ENCODE measurements at places on chromosomes 11 and 22.

DNA sequence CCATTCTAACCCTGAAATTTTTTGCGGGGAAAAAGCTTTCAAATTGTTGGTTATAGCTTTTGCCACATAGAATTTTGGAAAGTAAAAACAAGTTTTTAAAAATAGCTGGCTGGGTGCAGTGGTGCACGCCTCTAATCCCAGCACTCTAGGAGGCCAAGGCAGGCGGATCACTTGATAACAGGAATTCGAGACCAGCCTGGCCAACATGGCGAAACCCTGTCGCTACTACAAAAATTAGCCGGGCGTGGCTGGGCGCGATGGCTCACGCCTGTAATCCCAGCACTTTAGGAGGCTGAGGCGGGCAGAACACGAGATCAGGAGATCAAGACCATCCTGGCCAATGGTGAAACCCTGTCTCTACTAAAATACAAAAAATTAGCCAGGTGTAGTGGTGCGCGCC is 54.9 kb downstream of the TNRC6B start:
- no peak for DNase-seq

DNA sequence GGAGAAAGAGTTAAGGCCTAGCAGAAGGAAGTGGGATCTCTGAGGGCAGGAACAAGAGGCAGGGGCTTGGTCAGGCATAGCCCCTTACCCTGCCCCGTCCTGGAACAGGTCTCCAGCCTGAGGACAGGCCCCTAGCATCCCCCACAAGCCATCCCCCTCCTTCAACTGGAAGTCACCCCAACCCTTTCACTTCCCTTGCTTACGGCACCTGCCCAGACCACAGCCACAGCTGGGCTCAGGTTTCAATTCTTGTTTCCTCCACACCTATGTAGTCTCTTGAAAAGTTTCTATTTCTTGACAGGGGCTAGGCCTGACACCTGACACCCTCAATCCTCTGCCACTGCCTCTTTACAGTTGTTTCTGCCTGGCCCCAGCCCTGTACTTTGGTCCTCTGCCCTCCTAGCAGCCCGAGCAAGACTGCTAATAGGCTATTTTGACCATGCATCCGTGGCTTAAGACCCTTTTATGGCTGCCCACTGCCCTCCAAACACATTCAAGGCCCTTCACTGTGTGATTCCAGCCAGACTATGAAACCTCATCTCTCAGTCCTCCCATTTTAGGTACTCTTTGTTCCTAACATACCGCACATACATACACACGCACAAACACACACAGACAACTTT is 10.9 kb upstream of the FCHSD2 start:
- peak; percentile 84 for DNase-seq

GRCh38 chr11:118998388-118998717 is 415 bp downstream of the CENATAC start:
- no peak for DNase-seq

- DNase-seq: peak; percentile 13
Observed at GRCh38 chr11:75268626-75269366, 28.2 kb downstream of the TPBGL start.

DNA sequence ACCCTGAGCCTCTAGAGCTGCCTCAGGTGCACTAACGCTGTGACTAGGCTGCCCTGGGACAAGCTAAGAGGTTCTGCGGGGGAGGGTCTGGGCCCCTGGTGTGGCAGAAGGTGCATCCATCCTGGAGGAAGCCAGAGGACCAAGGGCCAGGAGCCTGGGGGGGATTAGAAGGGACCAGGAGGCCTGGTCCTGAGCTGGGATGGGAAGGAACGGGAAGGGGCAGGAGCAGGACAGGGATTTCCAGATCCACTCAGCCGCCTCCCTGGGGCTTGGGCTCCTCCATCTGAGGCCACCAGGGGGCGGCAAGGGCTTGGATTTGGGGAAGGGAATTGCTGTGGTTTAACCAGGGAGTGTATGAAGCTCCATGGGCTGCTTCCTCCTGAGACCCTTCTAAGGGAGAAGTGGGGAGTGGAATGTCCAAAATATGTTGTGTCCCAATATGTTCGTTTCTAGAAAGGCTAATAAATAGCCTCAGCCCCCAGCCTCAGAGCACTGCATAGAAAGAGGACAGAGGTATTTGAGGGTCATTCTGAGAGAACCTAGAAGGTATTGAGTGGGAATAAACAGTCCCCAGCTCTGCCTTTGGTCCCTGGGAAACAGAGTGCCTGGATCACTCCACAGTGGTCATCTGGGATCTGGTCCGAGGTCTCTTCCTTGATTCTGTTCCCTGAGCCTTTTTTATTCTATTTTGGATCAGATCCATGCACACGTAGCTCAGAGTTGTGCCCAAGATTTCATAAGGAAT is 17.4 kb upstream of the PRAME start:
- DNase-seq: peak; percentile 51

GRCh38 chr11:66081505-66081904 is 11.4 kb downstream of the PACS1 start:
- DNase-seq: peak; percentile 91

GRCh38 chr11:108871152-108871551 is 206.3 kb downstream of the DDX10 start:
- DNase-seq: peak; percentile 69

GRCh38 chr22:37681556-37682049 is 4.5 kb upstream of the NOL12 start:
- DNase-seq: peak; percentile 84

GRCh38 chr11:32894149-32894827 is 1.7 kb downstream of the QSER1 start:
- DNase-seq: peak; percentile 22

- no peak for DNase-seq
Observed at GRCh38 chr11:60719391-60719790, 5.1 kb upstream of the MS4A18 start.

DNA sequence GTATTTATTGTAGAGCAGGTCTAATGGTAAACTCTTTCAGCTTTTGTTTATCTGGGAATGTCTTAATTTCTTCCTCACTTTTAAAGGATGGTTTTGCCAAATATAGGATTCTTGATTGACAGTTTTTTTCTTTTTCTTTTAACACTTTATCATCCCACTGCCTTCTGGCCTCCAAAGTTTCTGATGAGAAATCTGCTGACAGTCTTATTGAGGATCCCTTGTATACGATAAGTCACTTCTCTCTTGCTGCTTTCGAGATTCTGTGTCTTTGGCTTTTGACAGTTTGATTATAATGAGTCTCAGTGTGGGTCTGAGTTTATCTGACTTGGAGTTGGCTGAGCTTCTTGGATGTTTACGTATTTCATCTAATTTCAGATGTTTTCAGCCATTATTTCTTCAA is 6.7 kb upstream of the TSKU start:
- no peak for DNase-seq

DNA sequence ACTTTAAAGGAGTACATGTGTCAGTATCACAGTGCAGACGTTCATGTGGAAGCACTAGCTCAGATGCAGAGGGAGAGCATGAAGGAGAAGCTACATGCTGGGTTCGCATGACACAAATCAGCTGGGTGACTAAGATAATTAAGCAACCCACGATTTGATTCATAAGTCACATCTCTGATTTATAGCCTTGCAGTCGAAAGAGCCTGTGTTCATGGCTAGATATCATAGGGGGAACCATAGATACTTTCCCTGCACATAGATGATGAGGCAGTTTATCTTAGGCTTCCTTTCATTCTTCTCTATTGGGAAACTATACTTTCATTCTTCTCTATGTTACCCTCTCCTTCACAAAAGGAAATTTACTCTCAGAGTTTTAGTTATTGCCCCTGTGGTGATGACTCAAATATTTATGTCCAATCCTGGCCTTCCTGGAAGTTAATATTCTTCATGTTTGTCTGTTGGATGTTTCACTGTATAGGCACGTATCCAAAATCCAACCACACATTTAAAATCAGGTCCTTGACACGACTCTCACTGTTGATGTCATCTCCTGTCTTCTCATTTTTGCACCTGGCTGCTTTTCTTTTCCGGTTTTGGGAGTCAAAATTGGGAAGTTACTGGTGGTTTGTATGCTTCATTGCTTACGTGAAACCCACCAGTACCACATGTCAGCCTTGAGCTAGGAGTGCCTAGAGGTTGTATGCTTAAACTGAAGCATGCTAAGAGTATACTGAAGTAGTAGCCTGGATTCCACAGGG is 56.3 kb upstream of the SLC5A12 start:
- DNase-seq: no peak

GRCh38 chr11:17733261-17733660 is 1.3 kb upstream of the KCNC1 start:
- no peak for DNase-seq

GRCh38 chr11:61293867-61294716 is 1.0 kb downstream of the VWCE start:
- DNase-seq: peak; percentile 45

- DNase-seq: no peak
Observed at GRCh38 chr22:39234472-39234787, 10.4 kb downstream of the PDGFB start.

DNA sequence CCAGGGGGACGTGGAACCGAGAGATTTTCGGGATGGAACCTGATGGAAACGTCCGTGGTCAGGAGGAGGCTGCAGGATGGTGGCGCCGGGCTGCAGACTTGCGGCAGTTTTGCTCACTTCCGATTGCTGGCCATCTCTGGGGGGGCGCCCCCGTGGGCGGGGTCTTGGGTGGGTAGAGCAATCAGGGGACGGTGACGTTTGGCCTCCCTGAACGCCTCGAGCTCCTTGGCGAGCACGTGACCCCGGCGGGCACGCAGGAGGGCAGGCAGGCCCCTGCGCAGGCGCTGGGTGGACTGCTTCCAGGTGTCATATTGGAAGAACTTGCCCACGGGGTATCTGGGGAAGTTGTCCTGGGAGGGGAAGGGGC is 6.3 kb downstream of the IGF2 start:
- no peak for DNase-seq

GRCh38 chr22:21446827-21447690 is 20.1 kb upstream of the TMEM191C start:
- no peak for DNase-seq

DNA sequence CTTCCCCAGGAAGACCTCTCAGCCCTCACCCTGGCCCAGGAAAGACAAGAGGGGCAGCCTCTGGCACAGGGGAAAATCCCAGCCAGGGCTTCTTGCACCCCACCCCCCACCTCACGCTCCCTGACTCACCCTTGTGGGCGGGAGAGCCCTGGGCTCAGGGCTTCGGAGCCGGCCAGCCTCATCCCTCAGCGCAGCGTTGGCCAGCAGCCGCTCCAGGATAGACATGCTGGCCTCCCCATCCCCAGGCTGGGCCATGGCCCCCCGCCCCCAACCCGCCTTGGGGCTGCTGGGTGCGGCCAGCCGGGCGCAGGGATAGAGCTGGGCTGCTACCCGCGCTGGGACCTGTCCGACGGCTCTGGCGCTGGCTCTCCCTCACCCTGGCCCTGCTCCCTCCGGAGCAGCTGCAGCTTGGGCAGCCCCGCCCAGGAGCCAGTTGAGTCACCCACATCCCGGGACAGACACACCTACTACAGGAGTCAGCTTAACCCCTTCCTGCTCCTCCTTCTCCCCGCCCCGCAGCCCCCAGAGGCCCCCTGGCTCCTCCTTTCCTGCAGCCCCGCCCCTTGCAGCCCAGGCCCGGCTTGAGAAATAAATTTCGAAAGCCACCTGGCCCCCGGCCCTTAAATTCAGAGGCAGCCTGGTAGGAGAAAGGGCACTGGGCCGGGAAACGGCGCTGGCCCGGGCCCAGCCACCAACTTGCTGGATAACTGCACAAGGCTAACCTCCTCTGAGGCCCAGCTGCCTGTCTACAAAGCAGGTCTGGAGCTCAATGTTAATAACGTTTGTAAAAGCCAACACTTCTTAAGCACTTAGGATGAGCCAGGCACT is 13.4 kb downstream of the TNKS1BP1 start:
- DNase-seq: peak; percentile 82

GRCh38 chr11:64570341-64570740 is 20.7 kb upstream of the SLC22A12 start:
- DNase-seq: no peak

GRCh38 chr11:111909378-111909777 is 2.2 kb downstream of the CRYAB start:
- DNase-seq: no peak

- DNase-seq: no peak
Observed at GRCh38 chr11:130775306-130776060, 140.8 kb downstream of the SNX19 start.

DNA sequence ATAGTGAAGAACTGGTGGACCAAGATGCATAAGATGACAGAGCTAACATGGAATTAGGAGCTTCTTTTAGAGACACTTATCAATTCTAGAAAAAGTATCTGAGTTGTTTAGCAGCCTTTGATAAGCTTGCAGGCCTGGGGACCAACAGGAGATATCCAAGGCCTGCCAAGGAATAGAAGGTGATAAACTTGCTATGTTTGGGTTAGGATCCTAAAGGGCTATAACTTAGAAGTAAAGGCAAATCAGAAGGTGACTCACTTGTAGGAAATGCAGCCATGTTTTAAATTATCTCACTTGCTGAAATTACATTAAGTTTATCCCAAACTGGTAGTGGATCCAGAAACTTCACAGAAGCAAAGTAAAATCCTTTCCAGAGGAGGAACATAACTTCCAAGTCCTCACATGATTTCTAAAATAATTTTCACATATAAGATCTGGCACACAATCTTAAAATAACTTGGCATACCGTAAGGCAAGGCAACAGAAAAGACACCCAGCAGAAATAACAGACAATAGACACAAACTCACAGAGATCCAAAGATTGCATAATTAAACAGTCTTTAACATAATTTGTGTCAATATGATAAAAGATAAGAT is 69.6 kb upstream of the TEAD1 start:
- DNase-seq: no peak

GRCh38 chr11:1288426-1289151 is 20.8 kb downstream of the TOLLIP start:
- no peak for DNase-seq

GRCh38 chr11:102429691-102430090 is 22.9 kb downstream of the TMEM123 start:
- no peak for DNase-seq

- no peak for DNase-seq
Observed at GRCh38 chr22:40224702-40225101, 47.0 kb downstream of the TNRC6B start.

- DNase-seq: no peak
Observed at GRCh38 chr11:127238321-127238720, 237.8 kb upstream of the KIRREL3 start.

DNA sequence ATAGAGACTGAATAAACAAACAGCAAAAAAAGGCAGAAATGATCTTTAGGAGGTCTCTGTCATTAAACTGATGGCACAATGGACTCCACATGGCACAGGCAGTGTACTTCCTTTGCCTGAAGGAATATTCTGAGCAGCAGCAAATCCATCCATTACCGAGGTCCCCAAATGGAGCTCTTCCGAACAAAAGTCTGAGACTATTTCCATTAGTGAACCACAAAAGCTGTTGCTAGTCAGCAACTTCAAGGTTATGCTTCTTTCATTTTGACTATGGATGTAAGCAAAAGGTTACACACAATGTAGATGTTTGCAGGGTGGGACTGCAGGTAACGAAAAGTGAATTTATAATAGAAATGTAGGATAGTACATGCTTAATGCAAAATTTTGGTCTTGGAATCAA is 14.5 kb downstream of the NARS2 start:
- DNase-seq: no peak

Data from activated naive CD4-positive, alpha-beta T cell treated with anti-CD3 and anti-CD28 coated beads, Interleukin-2, amount 10 ng/mL, durations not matched to agents 7 days and 5 days (primary cell).